NT2/D1 (cell line): ENCODE measurements at places on chromosomes 7 and 10.

GRCh38 chr7:100156331-100157068 is 2.0 kb downstream of the TRAPPC14 start:
- DNase-seq, result no peak

DNA sequence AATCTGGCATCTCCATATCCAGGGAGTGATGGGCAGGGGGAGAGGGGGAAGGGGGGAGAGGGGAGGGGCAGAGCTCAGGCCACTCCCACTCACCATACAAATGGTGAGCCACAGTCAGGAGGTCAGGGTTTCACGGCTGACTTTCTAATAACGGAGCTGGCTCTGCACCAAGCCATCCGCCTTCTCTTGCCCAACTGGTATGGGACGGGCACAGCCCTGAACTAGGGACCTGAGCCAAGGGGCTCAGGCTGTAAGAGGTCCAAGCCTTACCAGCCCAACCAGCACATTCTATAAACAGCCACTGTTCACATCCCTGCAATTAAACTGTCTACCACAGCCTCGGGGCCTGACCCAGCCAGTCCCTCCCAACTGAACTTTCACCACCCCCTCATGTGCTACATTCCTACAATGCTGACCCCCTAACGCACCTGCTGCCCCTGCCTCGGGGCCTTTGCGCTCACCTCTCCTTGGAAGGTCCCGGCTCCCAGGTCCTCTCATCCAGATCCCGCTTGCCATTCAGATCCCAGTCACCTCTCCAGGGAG is 32.5 kb downstream of the RGS10 start:
- DNase-seq, result no peak

DNA sequence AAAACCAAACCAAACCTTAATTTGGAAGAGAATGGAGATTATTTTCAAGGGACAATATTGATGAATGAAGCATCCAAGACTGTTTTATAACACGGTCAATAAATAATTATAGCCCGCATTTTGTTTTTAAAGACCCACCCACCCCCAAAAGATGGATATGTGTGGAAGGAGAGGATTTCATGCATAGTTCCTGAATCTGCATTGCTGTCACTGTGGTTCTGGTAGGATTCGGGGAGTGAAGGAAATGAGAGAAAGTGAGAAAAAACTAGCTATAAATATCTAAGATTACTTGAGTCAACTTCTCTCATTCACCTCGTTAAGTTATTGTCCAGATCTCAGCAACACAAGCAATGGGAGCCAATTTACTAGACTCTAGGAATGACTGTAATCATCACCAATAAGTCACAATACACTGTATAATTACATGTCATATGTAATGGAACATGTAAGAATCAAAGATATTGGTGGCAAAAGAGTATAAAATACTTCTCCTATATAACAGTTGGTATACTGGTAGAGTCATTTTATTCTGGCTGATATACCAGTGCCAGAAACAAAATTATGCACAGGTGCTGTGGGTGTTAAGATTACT is 30.2 kb downstream of the NAMPT start:
- DNase-seq, result no peak

- no peak for DNase-seq
These were observed 13.6 kb upstream of the GPNMB start for GRCh38 chr7:23232966-23233365.

DNA sequence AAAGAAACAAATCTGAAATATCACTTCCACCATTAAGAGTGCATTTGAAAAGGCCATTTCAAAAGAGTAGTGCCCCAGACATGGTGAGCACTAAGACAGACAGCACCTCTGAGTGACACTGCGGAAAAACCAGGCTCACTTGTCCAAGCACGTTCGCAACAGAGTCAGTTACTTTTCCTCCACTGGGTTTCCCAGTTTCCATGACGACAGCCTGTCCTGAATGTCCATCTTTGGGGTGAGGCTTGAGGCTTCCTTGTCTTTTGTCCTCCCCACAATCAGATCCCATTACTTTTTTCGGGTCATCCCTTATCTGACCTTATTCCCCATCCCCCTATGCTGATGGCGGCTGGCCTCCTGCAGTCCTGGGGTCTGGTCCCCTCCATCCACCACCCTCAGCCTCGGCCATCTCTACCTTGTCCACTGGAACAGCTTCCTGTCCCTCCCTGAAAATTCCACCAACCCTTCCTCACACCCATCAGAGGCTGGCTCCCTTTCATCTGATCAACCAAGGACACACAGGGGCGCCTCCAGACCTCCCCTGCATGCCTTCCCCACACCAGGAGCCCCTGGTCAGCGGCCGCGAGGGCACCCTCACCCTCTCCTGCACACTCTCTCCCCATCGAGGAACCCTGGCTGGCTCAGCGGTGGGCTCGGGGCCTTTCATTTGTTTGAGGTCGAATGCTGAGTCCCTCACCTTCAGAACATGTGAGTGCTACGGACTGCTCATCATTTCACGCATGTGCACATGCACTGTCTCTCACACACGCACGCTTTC is 363.6 kb downstream of the DNAJB6 start:
- DNase-seq, result no peak

DNA sequence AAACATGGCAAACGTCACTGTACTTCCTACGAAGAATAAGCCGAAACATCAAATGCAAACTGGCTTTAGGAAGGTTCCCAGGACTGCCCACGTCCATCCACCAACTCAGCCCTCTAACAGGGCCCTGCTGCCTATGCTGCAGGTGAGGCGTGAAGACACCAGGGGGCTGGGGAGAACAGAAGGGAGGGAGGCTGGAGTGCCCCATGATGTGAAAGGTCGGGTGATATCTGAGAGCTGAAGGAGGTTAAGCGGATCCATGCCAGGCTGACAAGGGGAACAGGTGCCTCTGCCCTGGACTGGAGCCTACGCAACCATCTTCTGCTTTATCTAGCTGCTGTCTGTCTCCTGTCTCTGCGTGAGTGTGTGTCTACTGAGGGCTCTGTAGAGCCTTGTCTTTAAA is 40.2 kb upstream of the ATP6V0A4 start:
- DNase-seq, result no peak

- DNase-seq, result no peak
These were observed at the start of gene MYOF for GRCh38 chr10:93482145-93482834. TSS of gene MYOF (minus strand) at chr10:93482334. CDS start at chr10:93482194, 140 bp downstream.

- no peak for DNase-seq
These were observed 816 bp downstream of the DMTF1 start for GRCh38 chr7:87152897-87153641.
